ENCODE measurements at places on chromosomes 7 and 10.

- no peak for DNase-seq
Measured at GRCh38 chr10:133364645-133365431, 7.0 kb upstream of the FUOM start.

- no peak for DNase-seq
Measured at GRCh38 chr7:2799253-2799652, 44.9 kb downstream of the GNA12 start.

DNA sequence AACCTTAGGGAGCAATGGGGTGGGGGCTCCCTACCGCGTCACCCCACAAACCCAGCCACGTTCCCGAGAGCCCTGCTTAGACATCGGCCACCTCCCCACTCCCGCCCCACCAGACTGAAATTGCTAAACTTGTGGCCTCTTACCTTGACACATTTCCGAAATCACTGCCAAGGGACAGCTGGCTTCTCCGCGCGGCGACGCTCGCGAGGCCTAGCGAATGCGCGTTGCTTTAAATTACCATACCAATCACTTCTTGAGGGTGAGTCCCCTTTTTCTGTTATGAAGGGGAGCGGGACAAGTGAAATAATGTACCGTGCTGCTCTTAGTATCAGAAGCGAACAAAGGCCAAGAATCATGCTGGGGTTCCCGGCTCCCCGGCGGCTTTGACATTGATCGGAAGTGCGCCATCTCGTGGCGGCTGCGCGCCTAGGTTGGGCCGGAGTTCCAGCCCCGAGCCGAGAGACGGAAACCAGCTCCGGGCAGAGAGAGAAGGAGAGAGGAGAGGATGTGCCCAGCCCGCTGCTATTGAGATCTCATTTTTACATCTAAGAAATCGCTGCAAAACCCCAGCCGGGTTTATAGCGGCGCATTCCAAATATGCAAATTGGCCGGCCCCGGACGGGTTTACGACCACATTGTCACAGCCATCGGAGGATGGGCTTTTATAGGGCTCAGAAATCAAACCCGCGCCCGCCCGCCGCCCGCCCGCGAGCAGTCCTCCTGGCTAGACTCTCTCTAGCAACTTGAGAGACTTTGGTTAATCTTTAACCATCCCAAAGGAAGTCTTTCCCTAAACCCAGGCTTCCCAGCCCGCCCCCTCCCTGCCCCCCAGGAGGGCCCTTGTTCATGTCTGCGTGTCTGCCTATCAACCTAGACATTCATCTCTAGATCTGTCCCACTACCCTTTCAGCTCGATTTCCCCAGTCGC lies 5.3 kb downstream of the HOXA11 start:
- peak; percentile 68 for DNase-seq

DNA sequence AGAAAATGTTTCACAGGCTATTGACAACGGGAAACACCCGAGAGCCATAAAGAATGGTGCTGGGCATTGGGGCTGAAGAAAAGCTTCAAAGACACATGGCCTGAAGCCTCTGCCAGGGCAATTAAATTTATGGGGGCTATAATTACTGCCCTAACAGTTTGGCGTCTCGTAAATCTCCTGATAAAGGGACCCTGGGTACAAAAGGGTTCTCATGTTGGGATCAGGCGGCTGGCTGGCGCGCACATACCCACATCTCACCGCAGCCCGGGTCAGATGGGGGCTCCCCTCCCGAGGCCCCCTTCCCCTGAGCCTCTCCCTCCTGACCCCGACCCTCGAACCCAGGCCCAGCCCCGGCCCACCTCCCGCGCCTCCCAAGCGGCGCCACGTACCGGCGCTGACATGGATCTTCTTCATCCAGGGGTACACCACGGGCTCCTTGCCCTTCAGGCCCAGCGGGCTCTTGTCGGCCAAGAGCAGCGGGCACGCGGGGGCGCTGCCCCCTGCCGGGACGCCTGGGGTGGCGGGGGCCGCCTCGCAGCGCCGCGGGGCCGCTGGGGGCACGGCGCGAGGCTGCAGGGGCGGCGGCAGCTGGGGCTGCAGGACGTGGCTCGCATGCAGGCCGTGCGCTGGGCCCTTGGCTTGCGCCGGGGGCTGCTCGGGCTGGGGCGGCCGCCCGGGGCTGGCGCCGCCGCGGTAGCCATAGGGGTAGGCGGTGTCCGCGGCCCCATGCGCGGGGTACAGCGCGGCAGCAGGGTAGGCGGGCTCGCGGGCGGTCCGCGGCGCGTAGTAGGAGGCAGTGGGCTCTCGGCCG lies 623 bp downstream of the HOXA4 start:
- DNase-seq: no peak

GRCh38 chr7:119452401-119452800 lies 820.6 kb upstream of the KCND2 start:
- DNase-seq: no peak

DNA sequence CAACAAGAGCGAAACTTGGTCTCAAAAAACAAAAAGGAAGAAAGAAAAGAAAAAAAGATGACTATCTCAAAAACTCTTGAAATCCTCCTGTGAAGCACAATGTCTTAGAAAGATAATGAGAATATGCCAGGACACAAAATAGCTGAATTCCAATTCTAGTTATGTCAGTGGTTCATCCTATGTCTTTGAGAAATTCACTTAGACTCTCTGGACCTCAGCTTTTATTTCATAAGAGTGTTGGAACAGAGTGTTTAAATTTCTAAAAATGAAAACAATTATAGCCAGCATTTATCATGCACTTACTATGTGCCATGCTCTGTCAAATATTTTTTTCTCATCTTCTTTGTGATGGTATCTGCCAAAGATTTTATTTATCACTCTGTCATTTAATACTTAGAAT lies 13.3 kb upstream of the HYCC1 start:
- DNase-seq: no peak
